ENCODE measurements at places on chromosomes 16 and 17.

DNA sequence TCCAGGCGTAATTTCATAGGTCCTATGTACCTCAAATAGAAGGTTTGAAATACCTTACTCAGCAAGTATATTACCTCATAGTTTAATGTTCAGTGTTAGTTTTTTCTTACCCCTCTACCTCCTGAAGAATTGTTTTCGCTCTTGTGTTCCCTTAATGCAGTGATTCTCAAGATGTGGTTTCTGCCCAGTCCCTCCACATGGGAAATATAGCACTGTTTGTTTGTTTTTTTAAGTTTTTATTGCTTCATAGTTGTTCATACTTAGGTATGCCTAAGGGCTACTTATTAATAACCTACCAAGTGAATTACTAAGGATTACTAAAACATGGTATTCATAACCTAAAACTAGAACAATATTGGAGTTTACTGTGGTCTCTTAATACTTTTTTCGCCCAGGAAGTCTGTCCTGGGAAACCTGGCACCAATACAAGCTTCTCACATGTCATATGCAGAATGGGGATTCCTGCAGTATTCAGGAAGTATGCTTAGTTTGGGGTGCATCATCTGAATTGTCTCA, 5.0 kb downstream of the RSPRY1 start:
- DNase-seq, result no peak

DNA sequence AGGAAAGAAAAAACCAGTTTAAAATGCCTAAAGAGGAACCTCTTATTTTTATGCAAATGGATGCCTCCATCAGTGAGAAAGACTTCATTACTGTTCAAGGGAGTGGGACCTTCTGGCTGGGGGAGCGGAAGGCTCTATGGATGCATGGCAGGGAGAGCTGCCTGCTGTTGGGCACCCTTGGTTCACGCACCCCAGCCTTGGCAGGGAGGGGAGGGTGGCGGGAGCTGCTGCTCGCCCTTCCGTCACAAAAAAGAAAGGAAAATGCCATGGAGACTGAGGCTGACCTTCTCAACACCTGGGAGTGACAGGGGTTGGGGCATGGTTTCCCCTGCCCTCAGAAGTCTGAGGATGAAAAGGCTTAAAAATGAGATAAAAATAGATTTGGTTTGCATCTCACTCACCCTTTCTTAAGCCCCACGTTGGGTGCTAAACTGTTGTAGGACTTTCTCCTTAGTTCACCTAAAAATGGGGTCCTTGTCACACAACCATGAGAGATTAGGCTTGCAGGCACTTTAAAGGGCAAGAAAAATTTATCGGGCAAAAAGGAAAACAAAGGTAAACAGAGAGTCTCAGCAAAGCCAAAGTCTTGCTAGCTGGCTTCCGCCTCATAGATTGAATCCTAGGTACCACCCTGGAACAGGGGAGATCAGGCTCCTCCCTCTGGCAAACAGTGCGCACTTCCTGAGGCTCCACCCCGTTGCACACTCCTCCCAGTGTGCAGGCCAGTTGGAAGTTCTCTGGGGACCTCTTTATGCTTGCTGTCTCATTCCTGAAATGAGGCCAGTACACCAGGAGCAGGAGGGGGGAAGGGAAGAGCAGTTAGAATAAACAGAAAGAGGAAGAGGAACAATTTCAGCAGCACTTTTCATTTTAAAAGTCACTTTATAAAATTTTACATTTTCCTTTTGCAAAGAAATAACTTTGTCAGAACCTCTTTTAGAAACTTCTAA, 31.6 kb downstream of the PHKB start:
- peak; percentile 91 for DNase-seq

- DNase-seq, result no peak
Measured at GRCh38 chr17:79141578-79142355, 67.1 kb downstream of the ENGASE start.

GRCh38 chr16:51573191-51573590, 422.1 kb upstream of the SALL1 start:
- DNase-seq, result no peak

GRCh38 chr16:81553814-81554675, 109.4 kb downstream of the CMIP start:
- DNase-seq, result no peak

GRCh38 chr16:83418565-83418964, 389.2 kb upstream of the HSBP1 start:
- DNase-seq, result no peak

DNA sequence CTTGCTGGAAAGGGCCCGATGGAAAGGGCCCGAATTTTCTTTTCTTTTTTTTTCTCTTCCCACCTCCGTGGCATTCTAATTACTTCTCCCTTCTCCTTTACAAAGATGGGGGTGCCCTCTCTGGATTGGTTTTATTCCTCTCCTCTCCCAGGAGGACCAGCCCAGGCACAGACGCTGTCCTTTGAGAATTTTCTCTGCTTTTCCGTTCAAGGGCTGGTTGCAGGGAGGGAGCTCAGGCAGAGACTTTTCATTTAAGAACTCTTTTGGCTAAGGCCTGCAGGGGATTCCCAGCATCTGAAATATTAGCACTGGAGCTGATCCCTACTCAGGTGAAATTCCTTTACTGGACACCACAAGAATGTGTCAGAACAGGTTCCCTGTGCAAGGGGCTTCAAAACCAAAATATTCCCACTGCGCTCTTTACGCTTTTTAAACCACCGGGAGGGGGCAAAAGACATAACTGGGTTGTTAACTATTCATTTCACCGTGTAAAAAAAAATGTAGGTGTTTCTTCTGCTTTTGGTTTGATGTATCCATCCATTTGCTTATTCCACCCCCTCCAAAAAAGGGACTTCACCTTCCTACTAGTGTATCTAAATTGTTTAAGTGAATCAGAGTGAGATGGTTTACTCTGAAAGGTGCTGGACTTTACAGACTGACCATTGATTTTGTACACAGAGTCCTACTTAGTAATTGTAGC, 1.4 kb downstream of the NFAT5 start:
- DNase-seq, result peak; percentile 52

- peak; percentile 42 for DNase-seq
Measured at GRCh38 chr17:57988301-57989250, 522 bp upstream of the VEZF1 start.

DNA sequence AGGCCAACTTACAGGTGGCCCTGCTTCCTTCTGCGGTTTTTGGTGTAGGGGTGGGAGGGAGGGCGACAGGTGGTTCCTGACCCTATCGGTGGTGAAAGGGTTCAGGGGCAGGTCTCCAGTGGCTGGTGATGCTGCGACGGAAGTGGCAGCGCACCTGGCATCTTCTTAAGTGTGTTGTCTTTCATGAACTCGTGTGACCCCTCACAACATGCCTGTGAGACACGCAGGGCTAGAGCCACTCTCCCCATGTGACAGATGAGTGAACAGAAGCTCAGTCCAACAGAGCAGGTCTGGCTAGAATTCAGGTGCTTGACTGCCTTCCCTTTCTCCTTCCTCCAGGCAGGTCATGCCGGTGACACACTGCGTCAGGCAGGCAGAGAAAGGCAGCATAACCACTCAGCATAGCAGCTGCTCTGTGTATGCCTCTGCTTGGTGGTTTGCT, 8.0 kb downstream of the TNFAIP1 start:
- no peak for DNase-seq

DNA sequence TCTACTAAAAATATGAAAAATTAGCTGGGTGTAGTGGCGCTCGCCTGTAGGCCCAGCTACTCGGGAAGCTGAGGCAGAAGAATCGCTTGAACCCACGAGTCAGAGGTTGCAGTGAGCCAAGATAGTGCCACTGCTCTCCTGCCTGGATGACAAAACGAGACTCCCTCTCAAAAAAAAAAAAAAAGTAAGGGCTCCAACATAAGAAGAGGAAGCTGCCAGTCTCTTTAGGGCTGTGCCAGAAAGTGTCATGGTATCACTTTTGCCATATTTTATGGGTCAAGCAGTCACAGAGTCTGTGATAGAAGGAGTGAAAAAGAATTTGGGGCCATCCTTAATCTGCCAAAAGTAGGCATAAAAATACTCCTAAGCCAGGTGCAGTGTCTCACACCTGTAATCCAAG, 1.4 kb upstream of the PIPOX start:
- DNase-seq, result no peak

DNA sequence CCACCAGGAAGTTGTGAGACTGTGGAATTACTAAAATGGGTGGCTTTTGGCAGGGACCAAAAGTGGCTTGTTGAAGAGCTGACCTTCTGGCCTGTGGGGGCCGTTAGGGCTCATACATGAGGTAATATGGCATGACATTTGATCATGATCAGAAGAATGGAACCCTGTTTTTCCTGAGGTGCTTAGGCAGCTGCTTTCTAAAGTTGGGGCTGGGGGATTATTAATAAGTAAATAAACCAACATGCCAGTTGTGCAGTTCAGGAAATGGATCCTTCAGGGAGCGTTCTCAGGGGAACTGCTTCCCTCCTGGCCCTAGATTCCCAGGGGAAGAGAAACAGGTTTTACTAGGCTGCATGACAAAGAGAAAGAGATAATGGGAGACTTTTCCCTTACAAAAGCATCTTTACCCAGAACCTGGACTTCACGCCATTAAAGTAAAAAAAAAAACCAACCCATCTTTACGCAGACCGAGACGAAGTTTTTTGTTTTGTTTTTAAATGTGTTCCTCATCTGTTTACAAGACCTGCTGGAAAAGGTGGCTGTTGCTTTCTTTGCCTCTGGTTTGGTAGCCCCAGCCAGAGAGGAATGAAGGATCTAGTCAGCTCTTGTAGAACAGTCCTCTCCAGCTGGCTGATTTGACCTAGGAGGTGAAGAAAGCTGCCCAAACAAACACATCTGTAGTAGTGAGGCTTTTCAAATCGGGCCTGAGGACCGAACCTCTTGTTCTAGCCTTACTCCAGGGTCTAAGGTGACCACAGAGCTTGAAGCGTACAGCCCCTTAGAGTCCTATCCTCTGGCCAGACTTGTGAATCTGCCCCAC, 22.7 kb downstream of the YPEL2 start:
- DNase-seq, result no peak

- DNase-seq, result no peak
Measured at GRCh38 chr16:79767421-79768275, 167.1 kb upstream of the MAF start.

DNA sequence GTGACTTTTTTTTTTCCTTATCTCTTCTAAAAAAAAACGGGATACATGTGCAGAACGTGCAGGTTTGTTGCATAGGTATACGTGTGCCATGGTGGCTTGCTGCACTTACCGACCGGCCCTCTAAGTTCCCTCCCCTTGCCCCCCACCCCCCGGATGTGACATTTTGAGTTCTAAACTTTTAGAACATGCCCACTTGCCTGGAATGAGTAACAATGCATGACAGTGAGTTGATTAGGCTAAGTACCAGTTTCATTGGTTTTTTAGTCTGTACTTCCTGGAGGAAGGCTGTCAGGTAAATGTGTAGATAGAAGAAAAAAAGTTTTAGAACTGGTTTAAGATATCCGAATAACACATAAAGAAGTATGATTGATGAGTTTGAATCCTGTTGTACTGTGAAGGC, 4.0 kb downstream of the BPTF start:
- no peak for DNase-seq

GRCh38 chr17:82649501-82650261, 1.4 kb upstream of the WDR45B start:
- no peak for DNase-seq

GRCh38 chr16:26951950-26952349, 114.8 kb upstream of the C16orf82 start:
- DNase-seq, result no peak

GRCh38 chr17:57215317-57215716, 41.0 kb upstream of the MSI2 start:
- DNase-seq, result no peak

GRCh38 chr17:11889266-11889665, 108.0 kb downstream of the ZNF18 start:
- DNase-seq, result no peak

- no peak for DNase-seq
Measured at GRCh38 chr17:13395346-13395745, 206.4 kb downstream of the HS3ST3A1 start.

DNA sequence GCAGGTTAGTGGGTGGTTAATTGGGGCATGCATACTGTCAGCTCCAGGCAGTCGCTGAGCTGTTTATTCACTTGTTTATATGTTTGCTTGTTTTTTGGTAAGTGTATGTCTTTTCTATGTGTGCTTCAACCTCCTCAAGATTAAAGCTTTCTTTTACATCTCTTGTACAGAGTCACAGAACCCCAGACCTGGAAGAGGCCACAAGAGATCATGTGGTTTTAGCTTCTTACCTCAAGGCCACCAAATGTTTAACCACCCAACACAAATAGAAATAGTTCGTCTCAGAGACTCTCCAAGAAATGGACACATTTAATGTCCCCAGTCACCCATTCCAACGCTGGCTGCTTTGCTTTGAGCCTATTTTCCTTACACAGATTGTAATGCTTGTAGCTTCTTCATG, 11.8 kb upstream of the TMEM98 start:
- no peak for DNase-seq

Data from Kasumi-1 (cell line).